Astrocyte of the hippocampus (primary cell): ENCODE measurements at places on chromosomes 6 and 20.

- DNase-seq: no peak
These were observed 34.1 kb upstream of the RPL7L1 start for GRCh38 chr6:42845327-42845694.

DNA sequence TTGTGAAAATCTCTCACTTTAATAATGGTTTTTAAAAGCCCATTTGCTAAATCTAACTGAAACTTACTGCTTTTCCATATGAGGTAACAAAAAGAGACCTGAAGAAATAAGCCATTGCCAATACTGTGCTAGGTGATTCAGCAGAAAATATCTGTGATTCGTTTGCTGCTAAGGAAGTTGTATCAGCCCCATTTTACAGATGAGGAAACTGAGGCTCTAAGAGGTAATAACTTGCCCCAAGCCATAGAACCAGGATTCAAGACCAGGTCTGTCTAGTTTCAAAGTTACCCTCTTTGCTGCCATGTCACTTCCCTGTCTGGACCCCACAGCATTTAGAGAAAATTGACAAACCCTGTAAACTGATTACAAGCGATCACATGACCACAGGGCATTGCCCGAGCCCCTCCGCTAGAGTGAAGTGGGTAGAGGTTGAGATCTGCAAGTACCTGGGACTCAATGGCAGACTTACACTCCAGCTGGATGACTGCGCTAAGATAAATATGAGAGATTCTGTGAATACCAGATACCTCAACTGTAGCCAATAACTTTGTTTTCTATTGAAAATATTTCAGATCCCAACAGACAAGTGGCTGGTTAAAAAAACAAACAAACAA, 69.3 kb downstream of the TNFRSF21 start:
- no peak for DNase-seq

DNA sequence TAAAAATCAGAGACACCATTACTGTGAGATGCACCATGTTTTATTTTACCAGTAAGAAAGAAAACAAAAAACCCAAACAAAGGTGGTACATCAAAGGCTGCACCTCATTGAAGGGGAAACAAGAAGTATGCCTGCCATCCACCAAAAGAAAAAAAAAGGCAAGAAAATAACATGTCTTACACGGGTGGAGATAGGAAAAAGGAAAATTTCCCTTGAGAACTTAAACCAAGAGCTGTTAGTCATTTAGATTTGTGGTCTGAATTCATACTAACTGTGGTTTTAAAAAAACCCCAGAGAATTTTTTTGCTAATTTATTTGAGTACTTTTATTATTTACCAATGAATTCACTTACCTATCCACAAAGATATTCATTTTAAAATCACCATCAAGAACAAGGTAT, 144.0 kb downstream of the LRRC1 start:
- peak; percentile 72 for DNase-seq

DNA sequence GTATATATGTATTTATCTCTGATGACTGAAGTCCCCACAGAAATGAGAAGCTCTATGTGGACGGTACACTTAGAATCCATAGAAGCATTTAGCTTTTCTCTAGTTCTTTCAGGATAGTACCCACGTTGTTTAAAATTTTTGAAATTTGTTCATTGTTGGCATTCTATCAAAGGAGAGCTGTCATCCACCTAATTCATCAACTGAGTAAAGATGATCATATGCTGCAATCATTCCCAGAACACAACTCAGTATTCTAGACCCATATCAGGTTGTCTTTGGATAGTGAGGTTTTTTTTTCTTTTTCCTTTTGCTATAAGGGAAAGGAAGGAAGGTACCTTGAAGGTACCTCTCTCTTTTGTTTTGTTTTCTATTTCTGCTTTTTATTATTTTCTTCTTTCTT, 9.3 kb downstream of the SERAC1 start:
- no peak for DNase-seq

DNA sequence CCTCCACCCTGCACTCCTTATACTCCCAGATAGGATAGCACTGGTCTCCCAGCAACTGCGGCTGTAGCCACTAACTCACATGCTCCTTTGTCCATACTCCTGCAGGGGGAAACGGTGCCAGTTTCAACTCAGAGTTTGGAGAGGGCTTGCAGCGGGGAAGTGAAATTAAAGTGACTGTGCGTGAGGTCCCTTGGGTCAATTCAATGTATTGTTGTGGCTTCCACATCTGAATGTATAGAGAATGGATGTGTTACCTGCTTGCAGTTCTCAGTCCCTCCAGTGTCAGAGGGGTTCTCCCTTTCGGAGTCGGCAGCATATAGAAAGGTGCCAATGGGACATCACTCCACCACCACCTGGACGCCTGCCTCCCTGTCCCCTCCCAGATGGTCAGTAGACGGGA, 93.6 kb upstream of the CNKSR3 start:
- no peak for DNase-seq

DNA sequence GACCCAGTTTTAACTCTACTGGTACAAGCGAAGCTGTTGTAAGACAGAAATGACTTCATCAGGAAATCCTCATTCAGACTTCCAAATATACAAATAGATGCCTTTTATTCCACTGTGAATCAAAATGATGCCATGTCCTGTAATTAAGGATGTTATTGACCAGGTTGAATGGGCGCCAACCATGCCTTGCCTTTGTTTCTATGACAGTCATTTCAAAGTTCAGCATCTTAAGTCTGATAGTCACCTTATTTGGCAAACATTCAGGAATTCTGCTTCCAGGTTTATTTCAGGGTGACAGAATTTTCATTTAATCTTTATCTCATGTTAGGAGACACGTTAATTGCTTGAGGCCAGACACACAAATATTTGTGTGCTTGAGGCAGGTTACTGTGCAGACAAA, 592.8 kb upstream of the JAG1 start:
- DNase-seq: peak; percentile 28

DNA sequence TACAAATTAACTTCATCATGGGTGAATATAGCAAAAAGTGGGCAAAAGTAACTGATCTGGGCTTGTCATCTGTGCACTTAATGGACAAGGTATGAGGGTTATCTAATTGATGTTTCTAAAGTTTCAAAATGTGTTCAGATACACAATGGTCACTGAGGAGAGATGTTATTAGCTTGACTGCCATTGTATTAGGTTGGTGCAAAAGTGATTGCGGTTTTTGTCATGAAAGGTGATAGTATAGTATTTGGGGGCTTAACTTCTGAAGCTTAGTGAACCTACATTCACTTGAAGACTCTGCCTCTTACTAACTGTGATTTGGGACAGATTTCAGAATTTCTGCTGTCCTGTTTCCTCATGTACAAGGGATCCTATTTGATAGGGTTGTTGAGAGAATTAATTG, 159.6 kb downstream of the UST start:
- no peak for DNase-seq

DNA sequence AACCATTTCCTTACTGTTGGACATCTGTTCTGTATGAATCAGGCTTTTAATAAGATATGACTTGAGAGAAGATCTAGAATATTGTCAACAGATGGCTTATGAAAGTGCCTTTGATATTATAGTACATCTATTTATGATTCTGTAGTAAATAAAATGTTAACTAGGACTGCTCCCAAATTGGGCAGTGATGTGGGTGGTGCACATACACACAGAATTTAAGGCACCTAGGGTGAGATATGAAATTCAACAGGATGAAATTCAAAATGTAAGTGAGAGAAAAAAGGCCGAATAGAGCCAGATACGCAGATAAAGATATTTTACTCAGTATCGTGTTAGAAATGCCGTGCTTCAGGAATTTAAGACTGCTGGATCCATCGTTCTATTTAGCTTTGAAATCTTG, 26.3 kb downstream of the FAM50B start:
- no peak for DNase-seq

- no peak for DNase-seq
These were observed 40.0 kb downstream of the DSTN start for GRCh38 chr20:17609811-17610377.

DNA sequence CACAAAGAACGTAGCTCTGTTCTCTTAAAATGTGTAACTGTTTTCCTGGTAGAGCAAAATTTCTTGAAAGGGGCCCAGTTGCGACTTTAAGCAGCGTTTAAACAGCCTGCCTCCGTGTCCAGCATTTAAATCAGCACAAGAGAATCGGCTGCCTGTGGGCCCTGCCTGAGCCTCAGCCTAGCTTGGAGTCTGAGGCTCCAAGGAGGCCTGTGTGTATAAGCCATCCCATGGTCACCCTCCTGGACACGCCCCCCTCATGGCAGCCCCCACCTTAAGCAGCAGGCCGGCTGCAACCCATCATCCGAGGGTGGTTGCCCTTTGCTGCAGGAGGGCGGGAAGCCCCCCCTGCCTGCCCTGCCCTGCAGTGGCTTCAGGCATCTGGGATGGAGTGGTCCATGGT, 18.9 kb downstream of the SDCBP2 start:
- no peak for DNase-seq

- DNase-seq: no peak
These were observed 14.4 kb downstream of the CCDC167 start for GRCh38 chr6:37485291-37485702.

- DNase-seq: no peak
These were observed 286.5 kb upstream of the NT5E start for GRCh38 chr6:85163156-85164080.

GRCh38 chr6:144086959-144087358, 8.4 kb downstream of the SF3B5 start:
- no peak for DNase-seq

GRCh38 chr6:113873043-113873667, 16.0 kb downstream of the MARCKS start:
- no peak for DNase-seq

GRCh38 chr20:47574616-47575364, 73.1 kb downstream of the NCOA3 start:
- no peak for DNase-seq

DNA sequence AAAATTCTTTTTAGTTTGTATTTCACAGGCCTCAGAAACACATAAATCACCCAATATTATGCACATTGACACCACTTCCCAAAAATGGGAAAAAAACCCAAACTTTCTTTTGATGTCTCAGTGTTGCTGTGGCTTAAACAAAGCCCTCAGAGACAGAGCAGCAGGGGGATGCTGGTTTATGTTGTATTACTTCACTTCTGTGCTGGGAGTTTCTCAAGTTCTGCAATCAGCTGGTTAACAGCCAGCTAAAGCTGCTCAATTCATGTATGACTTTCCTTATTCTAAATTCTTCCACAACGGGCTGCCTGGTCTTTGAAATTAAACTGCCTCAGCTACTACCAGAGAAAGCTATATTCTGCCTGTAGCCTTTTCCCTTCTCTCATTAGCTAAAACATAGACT, 5.6 kb downstream of the FILIP1 start:
- DNase-seq: peak; percentile 27

DNA sequence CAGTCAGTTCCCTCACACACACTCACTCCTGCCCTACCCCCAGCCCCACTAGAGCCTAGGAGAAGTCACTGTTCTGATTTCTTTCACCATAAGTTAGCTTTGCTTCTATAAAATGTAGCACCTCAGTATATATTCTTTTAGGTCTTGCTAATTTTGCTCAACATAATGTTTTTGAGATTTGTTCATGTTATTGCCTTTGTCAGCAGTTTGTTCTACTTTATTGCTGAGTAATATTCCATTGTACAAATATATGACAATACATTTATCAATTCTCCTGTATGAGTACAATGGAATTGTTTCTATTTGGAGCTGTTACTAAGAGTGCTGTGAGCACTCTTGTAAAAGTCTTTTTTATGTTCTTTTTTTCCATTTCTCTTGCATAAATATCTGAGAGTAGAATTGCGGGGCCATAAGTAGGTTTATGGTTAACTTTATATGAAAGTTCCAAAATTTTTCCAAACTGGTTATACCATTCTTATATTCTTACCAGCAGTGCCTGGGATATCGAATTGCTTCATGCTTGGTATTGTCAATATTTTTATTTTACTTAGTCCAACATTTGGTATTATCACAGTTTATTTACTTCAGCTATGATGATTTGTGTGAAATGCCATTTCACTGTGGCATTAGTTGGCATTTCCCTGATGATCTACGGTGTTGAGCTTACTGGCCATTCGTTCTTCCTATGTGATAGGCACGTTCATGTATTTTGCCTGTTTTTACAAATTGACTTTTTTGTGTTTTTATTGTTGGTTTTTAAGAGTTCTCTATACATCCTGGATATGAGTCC, 25.3 kb downstream of the EDN1 start:
- DNase-seq: no peak

- no peak for DNase-seq
These were observed 73.3 kb downstream of the MAN1A1 start for GRCh38 chr6:119276211-119276610.

GRCh38 chr6:10300071-10300470, 114.8 kb downstream of the TFAP2A start:
- peak; percentile 65 for DNase-seq

- no peak for DNase-seq
These were observed 299.8 kb downstream of the LRFN2 start for GRCh38 chr6:40287296-40287850.

- peak; percentile 73 for DNase-seq
These were observed 509.9 kb upstream of the POU3F2 start for GRCh38 chr6:98324446-98324845.

- peak; percentile 90 for DNase-seq
These were observed 71.5 kb downstream of the LYRM2 start for GRCh38 chr6:89566930-89567629.

DNA sequence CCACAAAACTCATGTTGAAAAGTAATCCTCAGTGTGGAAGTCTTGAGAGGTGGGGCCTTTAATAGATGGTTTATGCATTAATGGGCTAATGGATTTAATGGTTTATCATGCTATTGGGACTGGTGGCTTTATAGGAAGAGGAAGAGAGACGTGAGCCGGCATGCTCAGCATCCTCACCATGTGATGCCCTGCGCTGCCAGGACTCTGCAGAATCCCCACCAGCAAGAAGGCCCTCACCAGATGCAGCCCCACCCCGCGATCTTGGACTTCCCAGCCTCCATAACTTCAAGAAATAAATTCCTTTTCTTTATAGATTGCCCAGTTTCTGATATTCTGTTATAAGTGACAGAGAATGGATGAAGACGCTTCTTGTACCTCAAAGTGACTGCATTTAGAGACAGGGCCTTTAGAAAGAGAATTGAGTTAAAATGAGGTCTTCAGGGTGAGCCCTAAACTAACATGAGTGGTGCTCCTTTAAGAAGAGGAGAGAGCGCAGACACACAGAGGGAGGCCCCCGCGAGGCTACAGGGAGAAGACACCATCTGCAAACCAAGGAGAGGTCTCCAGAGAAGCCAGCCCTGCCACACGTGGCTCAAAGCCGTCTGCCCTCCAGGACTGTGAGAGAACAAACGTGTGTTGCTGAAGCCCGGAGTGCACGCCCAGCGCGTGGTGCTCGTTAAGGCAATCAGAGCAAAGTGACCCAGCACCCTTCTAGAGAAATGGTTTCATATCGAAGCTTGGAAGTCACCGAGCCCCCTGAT, 56.9 kb downstream of the IRF4 start:
- no peak for DNase-seq

- no peak for DNase-seq
These were observed 256.3 kb downstream of the OGFRL1 start for GRCh38 chr6:71544906-71545305.
